ENCODE measurements at places on chromosomes 2 and 18.

- DNase-seq, result no peak
Measured at GRCh38 chr2:234517971-234518370, 21.1 kb upstream of the ARL4C start.

GRCh38 chr2:157428500-157429175, 15.3 kb downstream of the CYTIP start:
- DNase-seq, result no peak

DNA sequence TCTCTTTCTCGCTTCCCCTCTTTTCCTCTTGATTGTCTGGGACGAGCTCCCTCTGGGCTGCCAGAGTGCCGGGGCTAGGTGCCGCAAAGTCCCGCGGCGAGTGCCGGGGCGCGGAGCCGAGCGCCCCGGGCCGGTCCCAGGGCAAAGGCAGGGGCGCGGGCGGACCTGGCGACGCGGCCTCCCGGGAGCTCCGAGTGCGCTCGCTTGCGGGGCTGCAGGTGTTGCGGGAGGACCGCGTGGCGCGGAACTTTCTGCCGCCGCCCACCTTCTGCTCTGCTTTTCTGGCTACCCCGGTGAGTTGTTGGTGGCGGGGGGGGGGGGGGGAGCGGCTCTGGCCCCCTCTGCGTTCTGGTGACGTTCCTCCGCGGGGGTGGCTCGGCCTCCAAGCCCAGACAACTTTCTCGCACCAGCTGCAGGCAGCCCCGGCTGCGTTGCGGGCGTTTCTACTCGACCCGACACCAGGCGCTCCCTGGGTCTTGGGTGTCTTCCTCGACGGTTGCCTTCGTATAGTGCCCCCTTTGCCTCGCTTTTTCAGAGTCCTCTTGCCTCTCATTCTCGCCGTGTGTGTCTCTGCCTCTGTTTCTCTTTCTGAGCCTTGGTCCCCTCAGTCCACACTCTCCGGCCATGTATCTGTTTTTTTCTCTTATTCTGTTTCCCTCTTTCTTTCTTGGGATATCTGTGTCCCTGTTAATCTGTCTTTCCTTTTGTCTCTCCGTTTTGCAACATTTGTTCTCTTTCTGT, 759 bp downstream of the GALNT13 start:
- no peak for DNase-seq

DNA sequence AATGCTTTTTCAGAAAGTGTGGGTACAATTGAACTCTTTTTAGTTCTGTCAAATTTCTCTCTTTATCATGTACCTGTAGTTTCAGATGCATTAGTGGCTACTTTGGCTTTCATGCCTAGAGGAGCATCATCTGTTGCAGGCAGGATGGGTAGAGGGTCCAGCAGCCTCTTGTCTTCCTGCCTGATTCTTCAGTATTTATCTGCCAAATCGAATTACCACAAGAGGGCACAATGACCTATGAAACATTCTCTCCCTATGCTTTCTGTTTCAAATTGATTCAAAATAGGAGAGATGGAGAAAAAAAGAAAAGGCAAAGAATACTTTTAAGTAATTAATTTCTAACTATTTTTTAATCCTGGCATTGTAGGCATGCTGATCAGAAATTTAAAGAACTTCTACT, 477.2 kb downstream of the TRIB2 start:
- no peak for DNase-seq

- no peak for DNase-seq
Measured at GRCh38 chr2:62178741-62179271, 17.1 kb upstream of the B3GNT2 start.

- no peak for DNase-seq
Measured at GRCh38 chr2:136134126-136134525, 16.2 kb upstream of the CXCR4 start.

- no peak for DNase-seq
Measured at GRCh38 chr18:23357996-23358594, 95.0 kb upstream of the RIOK3 start.

GRCh38 chr2:58757971-58758370, 516.8 kb upstream of the FANCL start:
- no peak for DNase-seq

GRCh38 chr2:227117027-227117426, 47.0 kb downstream of the COL4A4 start:
- DNase-seq, result no peak

- no peak for DNase-seq
Measured at GRCh38 chr18:25346561-25346960, 5.4 kb downstream of the ZNF521 start.

GRCh38 chr18:60668583-60668982, 296.0 kb upstream of the MC4R start:
- DNase-seq, result no peak

GRCh38 chr2:65464604-65465003, 32.2 kb upstream of the SPRED2 start:
- DNase-seq, result no peak

- DNase-seq, result no peak
Measured at GRCh38 chr18:48786455-48787202, 164.1 kb downstream of the SMAD7 start.

All from stimulated activated CD8-positive, alpha-beta memory T cell treated with anti-CD3 and anti-CD28 coated beads, Interleukin-4, amount 100 ng/mL, for 1 hour (primary cell).